DMS153 (cell line): ENCODE measurements at places on chromosomes 6 and 20.

- DNase-seq: no peak
These were observed 248.4 kb downstream of the PACRG start for GRCh38 chr6:162976141-162976540.

- DNase-seq: no peak
These were observed 223.6 kb upstream of the RREB1 start for GRCh38 chr6:6884193-6884627.

- no peak for DNase-seq
These were observed 16.1 kb upstream of the TNFAIP3 start for GRCh38 chr6:137850816-137851602.

DNA sequence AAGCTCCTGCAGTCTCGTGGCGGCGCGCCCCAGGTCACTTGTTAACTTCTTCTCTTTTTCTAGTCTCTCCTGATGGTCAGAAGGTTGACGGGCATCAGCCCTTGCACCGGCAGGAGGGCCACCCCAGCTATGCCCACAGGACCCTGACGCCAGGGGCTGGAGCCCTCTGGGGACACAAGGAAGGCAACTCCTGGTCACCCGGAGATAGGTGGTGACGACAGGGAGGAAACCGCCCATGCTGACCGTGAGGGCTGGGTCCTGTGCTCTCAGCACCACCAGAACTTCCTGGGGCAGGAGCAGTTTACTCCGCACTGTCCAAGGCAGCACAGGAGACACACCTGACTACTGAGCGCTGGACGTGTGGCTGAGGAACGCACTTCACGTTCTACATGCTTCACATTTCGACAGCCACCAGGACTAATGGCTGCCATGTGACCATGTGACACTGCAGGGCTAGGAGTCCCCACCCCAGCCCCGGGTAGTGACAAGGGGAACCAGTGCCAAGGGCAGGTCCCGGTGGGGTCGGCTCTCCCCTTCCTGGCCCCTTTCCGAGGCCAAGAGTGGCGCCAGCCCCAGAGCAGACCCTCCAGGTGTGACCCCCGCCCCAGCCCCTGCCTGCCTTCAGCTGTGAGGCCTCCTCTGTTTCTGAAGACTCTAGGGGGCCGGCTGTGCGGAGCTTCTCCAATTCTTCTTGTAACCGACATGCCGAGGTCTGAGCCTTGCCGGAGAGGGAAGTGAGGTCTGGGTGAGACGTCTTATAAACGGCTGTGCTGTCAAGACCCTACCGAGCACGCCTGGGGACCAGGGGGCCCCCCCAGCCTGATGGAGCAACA lies 45.2 kb downstream of the DSTN start:
- no peak for DNase-seq

DNA sequence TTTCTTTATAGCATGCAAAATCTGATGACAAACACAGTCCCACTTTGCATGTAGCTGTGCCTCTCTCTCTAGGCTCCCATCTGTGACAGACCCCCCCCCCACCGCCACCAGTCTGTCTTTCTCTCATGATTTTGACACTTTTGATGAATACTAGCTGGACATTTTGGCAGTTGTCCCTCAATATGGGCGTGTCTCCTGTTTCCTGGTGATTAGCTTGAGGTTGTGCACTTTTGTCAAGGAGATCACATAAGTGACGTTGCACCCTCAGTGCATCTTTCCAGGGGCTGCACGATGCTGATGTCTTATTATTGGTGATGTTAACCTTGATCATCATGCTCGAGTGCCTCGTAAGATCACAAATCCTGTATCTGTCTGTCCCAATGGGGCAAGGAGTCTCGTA lies 155.1 kb downstream of the EYA2 start:
- DNase-seq: no peak

DNA sequence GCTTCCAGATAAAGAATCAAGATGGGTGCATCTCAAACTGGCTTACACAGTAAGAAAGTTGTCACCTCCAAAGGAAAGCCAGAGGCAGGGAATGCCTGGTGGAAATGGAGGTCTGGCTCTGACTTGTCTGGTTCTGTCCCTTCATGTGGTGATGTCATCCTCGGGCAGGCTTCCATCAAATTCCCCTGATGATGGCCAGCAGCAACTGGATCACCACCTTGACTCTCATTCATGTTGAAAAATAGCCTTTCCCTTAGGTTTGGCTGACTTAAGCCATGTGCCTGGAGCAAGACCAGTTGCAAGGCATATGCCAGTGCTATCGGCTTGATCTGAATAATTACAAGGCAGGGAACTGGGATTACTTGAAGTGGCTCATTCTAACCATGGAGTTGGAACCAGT lies 28.8 kb downstream of the IMPG1 start:
- no peak for DNase-seq

DNA sequence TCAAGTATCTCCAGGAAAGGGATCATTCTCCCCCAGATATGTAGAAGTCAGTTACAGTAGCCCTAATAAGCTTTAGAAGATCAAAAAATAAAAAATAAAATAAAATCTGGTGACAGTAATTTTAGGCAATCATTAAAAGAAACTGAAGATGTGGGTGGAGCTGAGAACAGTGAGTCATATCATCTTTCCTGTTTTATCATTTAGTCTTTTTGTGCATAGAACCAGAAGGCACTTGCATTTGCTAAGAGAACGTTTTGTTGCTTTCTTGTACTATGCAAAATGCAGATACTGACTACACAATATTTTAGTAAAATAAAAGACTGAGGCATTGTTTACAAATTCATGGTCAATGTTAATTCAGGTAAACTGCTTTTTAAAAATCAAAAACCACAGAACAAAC lies 497.4 kb upstream of the EPHA7 start:
- DNase-seq: no peak

DNA sequence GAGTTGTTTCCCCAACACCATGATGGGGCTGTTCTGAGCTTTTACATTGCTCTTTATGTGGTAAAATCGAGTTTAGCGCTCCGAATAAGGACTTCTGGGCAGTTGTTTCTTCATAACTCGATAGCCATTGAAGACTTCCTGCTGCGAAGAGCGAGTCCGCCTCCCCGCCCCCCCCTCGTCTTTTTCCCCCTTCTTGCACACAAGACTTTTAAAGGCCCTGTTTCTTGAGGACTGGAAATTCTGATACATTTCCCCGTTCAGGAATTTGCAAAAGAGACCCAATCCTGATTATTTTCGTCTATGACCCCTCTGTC lies 1.5 kb upstream of the CITED2 start:
- no peak for DNase-seq

GRCh38 chr6:91681296-91681695 lies 1094.4 kb upstream of the MAP3K7 start:
- no peak for DNase-seq

- no peak for DNase-seq
These were observed 141.8 kb downstream of the TMEM200A start for GRCh38 chr6:130507666-130508028.

DNA sequence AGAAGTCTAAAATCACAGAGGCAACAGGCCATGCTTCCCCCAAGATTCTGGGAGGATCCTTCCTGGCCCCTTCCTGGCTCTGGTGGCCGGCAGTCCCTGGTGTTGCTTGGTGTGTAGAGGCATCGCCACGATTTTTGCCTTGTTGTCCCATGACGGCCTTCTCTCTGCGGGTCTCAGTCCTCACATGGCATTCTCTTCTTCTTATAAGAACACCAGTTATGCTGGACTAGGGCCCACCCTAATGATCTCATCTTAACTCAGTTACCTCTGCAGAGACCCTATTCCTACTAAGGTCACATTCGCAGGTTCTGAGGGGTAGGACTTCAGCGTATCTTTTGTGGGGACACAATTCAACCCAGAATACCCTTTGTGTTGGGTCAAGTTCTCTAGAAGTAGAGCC lies 168.0 kb downstream of the LINC00237 start:
- no peak for DNase-seq

DNA sequence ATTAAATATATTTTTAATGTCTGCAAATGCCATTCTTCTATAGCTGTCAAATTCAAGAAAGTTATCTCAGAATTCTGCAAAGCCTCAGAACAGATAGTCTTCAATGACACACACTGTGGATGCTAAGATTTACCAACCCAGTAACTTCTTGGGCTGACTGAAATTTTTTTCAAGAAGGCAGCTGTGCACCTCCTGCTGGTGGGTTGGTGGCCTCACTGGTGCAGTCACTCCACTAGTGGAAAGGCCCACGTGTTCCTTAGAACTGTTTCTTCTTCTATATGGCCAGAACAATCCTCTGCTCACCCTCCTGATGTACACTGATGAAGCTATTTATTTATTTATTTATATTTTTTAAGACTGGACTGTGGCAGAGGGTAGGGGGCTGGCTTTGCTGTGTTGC lies 28.1 kb upstream of the MTCL3 start:
- DNase-seq: no peak

DNA sequence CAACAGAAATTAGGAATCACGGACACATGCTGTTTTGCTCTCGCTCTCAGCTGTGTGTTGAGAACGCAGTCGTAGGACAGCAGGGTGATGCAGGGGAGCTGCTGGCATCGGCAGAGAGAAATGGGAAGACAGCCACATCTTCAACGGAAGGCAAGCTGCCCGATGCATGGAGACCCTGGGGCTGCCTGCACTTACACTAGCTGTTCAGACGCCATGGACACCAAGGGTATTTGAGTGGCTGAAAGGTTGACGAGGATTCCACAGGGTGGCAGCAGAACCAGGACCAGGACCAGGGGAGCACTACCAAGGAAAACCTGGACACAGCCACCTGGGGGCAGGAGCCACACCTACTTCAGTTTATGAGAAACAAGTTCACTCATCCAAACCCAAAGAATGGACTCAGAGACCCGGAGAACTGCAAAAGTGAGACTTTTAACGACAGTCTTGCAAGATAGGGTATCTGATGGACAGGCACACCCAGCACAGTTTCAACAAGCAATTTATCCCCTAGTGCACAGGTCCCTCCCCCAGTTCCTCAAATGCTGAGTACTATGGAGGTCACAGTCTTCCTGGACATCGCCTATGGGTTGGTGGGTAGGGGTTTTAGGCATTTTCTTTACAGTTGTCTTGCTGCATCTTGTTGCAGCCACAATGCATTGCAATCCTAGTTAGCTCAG lies 56.3 kb upstream of the ENTPD6 start:
- peak; percentile 24 for DNase-seq
